ENCODE measurements at places on chromosomes 2 and 18. TPM values are rescaled to one million over a fixed set of nuclear protein-coding genes. Genes with fewer than 3 reads are reported as not detected.

DNA sequence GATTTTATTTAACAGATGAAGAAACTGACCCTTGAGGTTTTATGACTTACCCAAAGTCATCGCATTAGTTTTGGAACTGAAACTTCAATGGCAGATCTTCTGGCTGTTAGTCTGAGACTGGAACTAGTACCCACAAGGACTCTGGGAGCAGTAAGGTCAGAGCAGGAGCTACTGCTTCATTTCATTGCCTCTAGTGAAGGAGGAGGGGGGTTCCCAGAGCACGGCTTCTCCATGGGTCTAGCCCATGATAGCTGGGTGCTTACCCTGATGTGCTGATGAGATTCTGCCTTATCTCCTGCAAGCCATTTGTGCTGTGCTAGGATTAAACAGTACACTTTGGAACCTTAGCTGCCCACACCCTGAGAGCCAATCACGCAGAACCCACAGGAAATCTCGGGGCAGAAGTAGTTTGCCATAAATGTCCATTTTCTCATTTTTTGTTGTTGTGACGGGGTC, 5.4 kb upstream of the RNASEH1 start:
- DNase-seq: no peak

DNA sequence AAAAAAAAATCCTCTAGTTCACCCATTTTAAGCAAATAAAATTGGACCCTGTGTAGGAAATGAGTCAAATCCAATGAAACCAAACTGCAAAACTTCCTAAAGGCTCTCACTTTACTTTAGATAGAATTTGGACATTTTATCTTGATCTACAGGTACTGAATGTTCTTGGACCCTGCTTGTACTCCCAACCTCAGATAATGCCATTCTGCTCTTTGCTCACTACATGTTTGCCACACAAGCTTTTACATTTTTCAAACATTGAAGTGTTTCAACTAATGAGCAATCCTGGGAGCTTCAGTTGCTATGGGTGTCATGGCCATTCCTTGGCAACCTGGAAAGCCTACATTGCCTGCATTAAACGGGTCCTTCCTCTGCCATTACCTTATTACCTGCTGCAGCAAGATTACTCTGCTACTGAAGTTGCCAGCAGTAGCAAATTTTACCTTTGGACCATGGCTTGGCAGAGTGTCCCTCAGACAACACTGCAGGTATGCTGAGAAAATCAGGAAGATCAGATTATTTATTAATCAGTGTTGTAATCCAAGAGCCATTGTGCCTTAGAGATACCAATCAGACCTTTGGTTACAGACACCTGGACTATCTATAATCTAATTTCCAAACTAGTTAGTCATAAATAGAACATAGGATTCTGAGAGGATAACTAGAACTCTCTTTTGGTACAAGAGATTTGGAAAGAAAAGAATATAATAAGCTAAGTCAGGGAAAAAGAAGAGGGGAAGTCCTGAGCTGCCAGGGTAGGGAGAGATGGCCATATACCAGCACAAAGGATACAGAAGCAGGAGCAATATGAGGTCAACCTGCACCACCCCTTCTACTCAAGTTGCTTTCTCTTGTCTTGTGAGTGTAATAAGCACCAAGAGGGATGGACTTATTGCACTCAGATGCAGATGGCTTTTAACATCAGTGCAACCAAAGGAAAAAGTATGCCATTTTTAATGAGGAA, 293.3 kb upstream of the TFPI start:
- DNase-seq: no peak

DNA sequence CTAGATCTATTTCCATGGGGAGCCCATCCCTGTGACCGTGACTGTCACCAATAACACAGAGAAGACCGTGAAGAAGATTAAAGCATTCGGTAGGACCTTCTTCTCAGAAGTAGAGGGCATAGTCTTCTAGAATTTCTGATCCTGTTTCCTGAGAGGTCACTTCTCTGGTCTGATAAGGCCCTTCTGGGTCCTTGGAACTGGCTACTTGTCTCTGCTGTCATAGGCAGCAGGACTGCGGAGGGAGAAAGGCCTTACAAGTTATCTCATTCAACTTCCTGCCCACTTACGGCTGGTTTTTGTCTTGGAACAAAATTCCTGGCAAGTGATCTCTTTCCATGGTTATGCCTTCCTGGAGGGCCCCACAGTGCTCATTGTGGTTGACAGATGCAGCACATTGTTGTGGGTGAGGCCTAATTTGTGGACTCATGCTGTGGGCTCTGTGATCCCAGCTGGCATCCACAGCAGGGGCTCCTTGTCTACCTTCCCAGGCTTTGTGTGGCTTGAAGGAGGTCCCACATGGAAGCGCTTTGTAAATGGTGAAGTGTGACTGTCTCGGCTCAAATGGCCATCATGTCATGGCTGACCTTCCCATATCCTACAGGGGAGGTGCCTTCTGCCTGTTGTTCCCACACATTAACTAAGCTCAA, 22.0 kb downstream of the SAG start:
- no peak for DNase-seq

The C2orf81 gene
- 3.9 TPM for total RNA-seq

The UGT1A1 gene
- not detected for total RNA-seq

The TRIM54 gene
- 0.23 TPM for total RNA-seq

The C1QL2 gene
- total RNA-seq: not detected

The PAX3 gene
- not detected for total RNA-seq

Data from activated CD8-positive, alpha-beta T cell treated with anti-CD3 and anti-CD28 coated beads for 36 hours (primary cell).